ENCODE measurements at places on chromosomes 7 and 10. TPM values are rescaled to one million over a fixed set of nuclear protein-coding genes. Genes with fewer than 3 reads are reported as not detected.

MMD2 gene
- polyA plus RNA-seq, result not detected

GSTO2 gene
- polyA plus RNA-seq, result 1.6 TPM

PLEKHS1 gene
- polyA plus RNA-seq, result not detected

STK31 gene
- not detected for polyA plus RNA-seq

SFTPA1 gene
- not detected for polyA plus RNA-seq

MRLN gene
- not detected for polyA plus RNA-seq

OR6V1 gene
- not detected for polyA plus RNA-seq

PLA2G12B gene
- polyA plus RNA-seq, result not detected

NODAL gene
- not detected for polyA plus RNA-seq

DNA sequence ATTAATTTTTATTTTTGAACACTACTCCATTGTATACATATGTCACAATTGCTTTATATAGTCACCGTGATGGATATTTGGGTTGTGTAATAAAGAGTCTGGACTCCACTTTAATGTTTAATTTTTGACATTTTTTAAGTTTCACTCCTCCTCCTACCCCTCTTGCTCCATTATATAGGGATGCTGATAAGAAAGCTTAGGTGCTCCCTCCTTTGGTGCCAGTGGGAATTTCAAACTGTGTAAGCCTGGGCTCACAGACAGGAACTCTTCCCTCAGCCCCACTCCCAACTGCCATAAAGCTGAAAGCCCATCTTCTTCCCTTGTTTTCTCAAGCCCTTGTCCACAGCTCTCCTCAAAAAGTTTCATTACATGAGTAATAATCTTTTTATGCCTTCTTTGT lies 47.6 kb downstream of the TWIST1 start:
- H3K36me3 ChIP-seq, result no peaks in the 10 kb centered on the region
- H3K4me1 ChIP-seq, result no peaks in the 10 kb centered on the region
- H3K27me3 ChIP-seq, result no peaks in the 10 kb centered on the region
- H3K27ac ChIP-seq, result no peak overlapping the region
- DNase-seq, result no peak

GRCh38 chr7:116521046-116521664 lies 3.7 kb upstream of the CAV1 start:
- H3K4me3 ChIP-seq, result no peak overlapping the region
- H3K27ac ChIP-seq, result no peak overlapping the region
- peaks cover 22% of the 10 kb centered on the region for H3K27me3 ChIP-seq
- H3K4me1 ChIP-seq, result peaks cover 19% of the 10 kb centered on the region

DNA sequence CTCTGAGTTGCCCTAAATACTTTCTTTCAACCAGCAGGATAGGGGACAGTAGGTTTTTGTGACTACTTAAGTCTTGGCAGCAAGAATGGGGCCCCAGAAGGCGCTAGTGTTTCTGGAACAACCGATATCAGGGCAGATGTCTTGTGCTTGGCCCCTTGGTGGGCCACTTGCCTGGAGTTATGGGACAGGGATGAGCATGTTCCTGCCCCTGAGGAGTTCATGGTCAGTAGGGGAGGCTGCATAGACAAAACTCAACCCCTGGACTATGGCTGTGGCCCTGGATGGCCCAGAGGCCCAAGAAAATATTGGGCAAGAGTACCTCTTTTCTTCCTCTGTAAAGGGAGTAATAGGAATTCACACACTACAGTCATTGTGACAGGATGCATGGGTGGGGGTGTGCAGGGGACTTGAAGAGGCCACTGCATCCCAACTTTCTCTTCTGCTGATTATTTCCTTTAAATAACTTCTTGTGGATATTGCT lies 57.7 kb upstream of the IGFBP3 start:
- H3K4me3 ChIP-seq, result no peak overlapping the region
- no peaks in the 10 kb centered on the region for H3K4me1 ChIP-seq
- DNase-seq, result no peak
- no peaks in the 10 kb centered on the region for H3K36me3 ChIP-seq
- H3K27me3 ChIP-seq, result no peaks in the 10 kb centered on the region

- no peaks in the 10 kb centered on the region for H3K27me3 ChIP-seq
- DNase-seq, result no peak
- H3K27ac ChIP-seq, result no peak overlapping the region
- no peak overlapping the region for H3K4me3 ChIP-seq
- no peaks in the 10 kb centered on the region for H3K4me1 ChIP-seq
- H3K36me3 ChIP-seq, result no peaks in the 10 kb centered on the region
Measured at GRCh38 chr10:48459270-48460150, 145.4 kb downstream of the ARHGAP22 start.

DNA sequence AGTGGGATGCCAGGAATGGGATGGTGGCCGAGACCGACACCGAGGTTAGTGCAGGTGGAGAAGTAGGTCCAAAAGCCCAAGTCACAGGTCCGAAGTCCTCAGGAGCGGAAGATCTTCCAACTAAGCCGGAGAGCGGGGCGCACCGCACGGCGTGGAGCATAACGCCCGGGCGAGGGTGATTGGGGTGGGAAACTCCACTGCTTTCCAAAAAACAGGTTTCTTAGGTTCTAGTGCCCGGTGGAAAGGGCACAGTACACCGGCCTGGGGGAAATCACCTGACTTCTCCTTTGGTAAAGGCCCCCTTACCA lies 11.4 kb upstream of the SPAG6 start:
- peaks cover 9% of the 10 kb centered on the region for H3K36me3 ChIP-seq
- peak overlapping the region; percentile 84 for H3K4me3 ChIP-seq
- H3K27me3 ChIP-seq, result peaks cover 58% of the 10 kb centered on the region
- DNase-seq, result no peak
- H3K27ac ChIP-seq, result peak overlapping the region; percentile 90

GRCh38 chr7:114722562-114722961 lies 199.3 kb upstream of the MDFIC start:
- H3K27me3 ChIP-seq, result no peaks in the 10 kb centered on the region
- DNase-seq, result no peak
- H3K36me3 ChIP-seq, result no peaks in the 10 kb centered on the region
- H3K4me1 ChIP-seq, result no peaks in the 10 kb centered on the region
- H3K27ac ChIP-seq, result no peak overlapping the region

DNA sequence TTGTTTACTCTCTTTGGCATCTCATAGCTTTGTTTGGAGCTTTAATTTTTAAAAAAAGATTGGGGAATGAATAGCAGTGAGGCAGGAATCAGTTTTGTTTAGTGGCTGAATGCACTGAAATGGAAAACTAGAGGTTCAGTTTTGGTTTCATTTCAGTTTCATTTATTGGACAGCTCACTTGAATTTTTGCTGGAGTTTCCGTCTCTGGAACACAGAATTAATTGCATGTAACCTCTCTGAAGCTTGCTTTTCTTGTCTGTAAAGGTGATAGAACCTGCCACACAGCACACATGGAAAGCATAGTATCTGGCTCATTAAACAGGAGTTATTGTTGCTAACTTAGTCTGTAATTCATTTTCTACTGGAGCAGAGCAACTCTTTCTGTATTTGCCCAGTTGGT lies 7.1 kb downstream of the GRM8 start:
- H3K4me3 ChIP-seq, result no peak overlapping the region
- no peak for DNase-seq
- peaks cover 22% of the 10 kb centered on the region for H3K27me3 ChIP-seq
- H3K27ac ChIP-seq, result no peak overlapping the region
- H3K36me3 ChIP-seq, result no peaks in the 10 kb centered on the region
- no peaks in the 10 kb centered on the region for H3K4me1 ChIP-seq

GRCh38 chr7:141053626-141054025 lies 20.2 kb upstream of the TMEM178B start:
- peak overlapping the region; percentile 33 for H3K4me3 ChIP-seq
- peak overlapping the region; percentile 86 for H3K27ac ChIP-seq
- H3K36me3 ChIP-seq, result no peaks in the 10 kb centered on the region

DNA sequence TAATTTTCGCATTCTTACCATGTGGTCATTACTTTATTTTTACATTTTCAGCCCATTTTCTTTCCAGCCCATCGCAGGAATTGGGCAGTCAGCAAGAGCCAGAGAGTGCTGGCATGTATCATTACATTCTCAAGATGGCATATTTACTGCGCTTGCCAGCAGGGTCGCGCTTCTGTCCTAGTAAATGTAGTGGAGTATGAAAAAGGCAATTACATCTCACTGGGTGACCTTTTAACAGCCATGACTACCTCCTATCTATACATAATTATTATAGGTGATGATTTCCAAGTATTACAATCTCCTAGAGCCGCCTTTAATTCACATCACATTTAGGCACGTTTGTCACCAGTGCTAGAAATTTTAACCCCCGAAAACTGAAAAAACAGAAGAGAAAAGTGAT lies 433.7 kb upstream of the MGMT start:
- no peaks in the 10 kb centered on the region for H3K36me3 ChIP-seq
- no peak overlapping the region for H3K27ac ChIP-seq
- H3K4me1 ChIP-seq, result peaks cover 35% of the 10 kb centered on the region
- H3K27me3 ChIP-seq, result peaks cover 8% of the 10 kb centered on the region
- no peak for DNase-seq

- H3K27me3 ChIP-seq, result peaks cover 2% of the 10 kb centered on the region
- peak overlapping the region; percentile 90 for H3K27ac ChIP-seq
- no peak for DNase-seq
- H3K36me3 ChIP-seq, result no peaks in the 10 kb centered on the region
Measured at GRCh38 chr10:49191349-49191748, 3.2 kb upstream of the TMEM273 start.

- H3K36me3 ChIP-seq, result peaks cover 5% of the 10 kb centered on the region
- peak within 1 kb of the TSS; percentile 90 for H3K4me3 ChIP-seq
- peak within 1 kb of the TSS; percentile 73 for H3K27ac ChIP-seq
- H3K4me1 ChIP-seq, result peaks cover 23% of the 10 kb centered on the region
Measured at GRCh38 chr7:149239345-149240143, at the start of gene ZNF212. Gene ZNF212, plus strand, starts transcription at chr7:149239651. Its CDS starts 128 bp downstream, at chr7:149239779.

GRCh38 chr7:91459539-91459938 lies 195.3 kb downstream of the FZD1 start:
- H3K4me3 ChIP-seq, result no peak overlapping the region
- no peaks in the 10 kb centered on the region for H3K4me1 ChIP-seq
- H3K27me3 ChIP-seq, result peaks cover 2% of the 10 kb centered on the region
- H3K36me3 ChIP-seq, result no peaks in the 10 kb centered on the region

GRCh38 chr7:157278167-157278790 lies 58.5 kb upstream of the DNAJB6 start:
- no peak for DNase-seq
- no peaks in the 10 kb centered on the region for H3K36me3 ChIP-seq
- peaks cover 27% of the 10 kb centered on the region for H3K4me1 ChIP-seq

GRCh38 chr10:126153711-126154628 lies 234.3 kb downstream of the ADAM12 start:
- peaks cover 5% of the 10 kb centered on the region for H3K36me3 ChIP-seq
- DNase-seq, result no peak
- peaks cover 5% of the 10 kb centered on the region for H3K27me3 ChIP-seq

DNA sequence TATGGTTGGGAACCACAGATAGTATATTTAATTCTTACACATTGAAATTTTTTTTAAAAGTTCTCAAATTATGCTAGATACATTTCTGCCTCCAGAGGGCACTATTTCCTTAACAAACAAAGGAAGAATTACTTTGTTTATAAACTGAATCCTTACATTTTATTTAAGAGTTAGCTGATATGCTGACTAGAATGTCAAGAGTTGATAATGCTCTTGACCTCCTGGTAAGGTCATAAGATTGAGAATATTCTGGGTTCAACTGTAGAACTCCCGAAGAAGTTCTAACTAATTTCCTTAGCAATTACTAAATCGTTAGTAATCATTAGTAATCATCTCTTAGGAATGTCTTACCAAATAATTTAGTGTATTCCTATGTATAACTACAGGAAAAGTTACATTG lies 95.3 kb upstream of the CYP26C1 start:
- no peaks in the 10 kb centered on the region for H3K4me1 ChIP-seq
- H3K27me3 ChIP-seq, result no peaks in the 10 kb centered on the region
- H3K27ac ChIP-seq, result no peak overlapping the region
- H3K36me3 ChIP-seq, result peaks cover 6% of the 10 kb centered on the region

DNA sequence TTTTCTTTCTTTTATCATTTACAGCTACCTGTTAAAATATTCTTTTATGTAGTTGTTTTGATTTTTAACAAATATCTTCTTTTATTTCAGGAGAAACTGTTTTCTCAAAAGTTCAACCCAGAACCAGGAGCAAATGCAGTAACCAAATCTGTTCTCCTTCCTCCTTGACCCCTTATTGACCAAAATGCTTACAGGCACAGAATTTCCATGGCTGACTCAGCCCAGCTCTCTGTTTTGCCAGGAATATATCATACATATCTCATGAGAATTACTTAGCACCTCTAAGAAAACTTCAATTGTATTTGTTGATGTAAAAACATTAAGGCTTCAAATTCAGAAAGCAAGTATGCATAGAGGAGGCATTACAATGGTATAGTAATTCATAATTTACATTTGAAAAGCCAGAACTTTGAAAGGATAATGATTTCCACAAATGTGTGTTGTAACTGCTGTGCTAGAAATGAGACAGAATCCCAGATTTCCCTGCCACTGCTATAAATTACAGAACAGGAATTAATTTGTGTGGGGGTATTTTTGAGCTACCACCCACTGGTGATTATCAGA lies 2.2 kb downstream of the GSAP start:
- H3K36me3 ChIP-seq, result peaks cover 4% of the 10 kb centered on the region
- peak overlapping the region; percentile 86 for H3K4me3 ChIP-seq
- H3K4me1 ChIP-seq, result peaks cover 88% of the 10 kb centered on the region
- H3K27ac ChIP-seq, result peak overlapping the region; percentile 99

- no peaks in the 10 kb centered on the region for H3K4me1 ChIP-seq
- H3K27me3 ChIP-seq, result no peaks in the 10 kb centered on the region
- no peak for DNase-seq
- no peak overlapping the region for H3K4me3 ChIP-seq
- H3K36me3 ChIP-seq, result no peaks in the 10 kb centered on the region
Measured at GRCh38 chr7:51961804-51962203, 645.2 kb upstream of the COBL start.

GRCh38 chr10:73759512-73760115 lies 15.4 kb downstream of the SEC24C start:
- H3K27ac ChIP-seq, result peak overlapping the region; percentile 100
- peaks cover 74% of the 10 kb centered on the region for H3K4me1 ChIP-seq
- peak overlapping the region; percentile 82 for H3K4me3 ChIP-seq
- peaks cover 11% of the 10 kb centered on the region for H3K27me3 ChIP-seq
- H3K36me3 ChIP-seq, result peaks cover 23% of the 10 kb centered on the region
- peak; percentile 86 for DNase-seq

Data from immature natural killer cell (primary cell).